Fibroblast of the aortic adventitia (primary cell): ENCODE measurements at places on chromosomes 12 and 14. TPM values are rescaled to one million over a fixed set of nuclear protein-coding genes. Genes with fewer than 3 reads are reported as not detected.

The PRB2 gene
- total RNA-seq = not detected in 2 replicates

The AGAP2 gene
- 0.25 and 0.27 TPM in 2 replicates for total RNA-seq

The SLCO1B1 gene
- total RNA-seq = not detected in 2 replicates

The ADCY4 gene
- total RNA-seq = 1.2 and 6.3 TPM in 2 replicates

The KERA gene
- not detected in 2 replicates for total RNA-seq

The GDF11 gene
- total RNA-seq = 2.4 and 4.7 TPM in 2 replicates

DNA sequence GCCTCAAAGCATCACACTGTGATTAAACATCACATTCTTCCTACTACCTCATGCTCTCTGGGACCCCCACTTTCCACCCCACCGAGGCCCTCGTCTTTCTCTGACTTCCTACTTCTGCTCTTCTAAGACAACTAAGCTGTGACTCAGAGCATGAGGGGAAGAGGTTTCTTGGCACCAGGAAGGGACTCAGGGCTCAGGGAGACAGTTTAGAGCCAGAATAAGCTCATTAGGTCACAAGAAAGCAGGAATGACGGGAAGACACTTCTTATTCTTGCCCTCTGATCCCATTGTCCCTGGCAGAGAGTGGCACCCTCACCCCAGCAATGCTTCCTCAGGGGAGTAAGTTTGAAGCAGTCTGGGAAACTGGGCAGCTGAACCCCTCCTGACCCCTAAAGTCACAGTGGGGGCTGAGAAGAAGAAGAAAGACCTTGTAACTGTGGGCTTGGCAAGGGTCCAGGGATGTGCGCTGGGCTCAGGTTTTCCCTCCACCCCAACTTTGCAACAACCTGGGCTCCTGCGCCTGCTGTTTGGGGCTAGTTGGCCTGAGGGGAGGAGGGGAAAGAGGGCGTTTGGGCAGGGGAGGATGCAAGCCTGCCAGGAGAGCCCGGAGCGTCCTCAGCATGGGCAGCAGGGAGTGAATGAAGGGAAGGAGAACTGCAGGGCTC lies 64.6 kb upstream of the ACTN1 start:
- peak; percentile 77 for DNase-seq

- DNase-seq = no peak
Measured at GRCh38 chr12:77044721-77045120, 20.6 kb downstream of the E2F7 start.

DNA sequence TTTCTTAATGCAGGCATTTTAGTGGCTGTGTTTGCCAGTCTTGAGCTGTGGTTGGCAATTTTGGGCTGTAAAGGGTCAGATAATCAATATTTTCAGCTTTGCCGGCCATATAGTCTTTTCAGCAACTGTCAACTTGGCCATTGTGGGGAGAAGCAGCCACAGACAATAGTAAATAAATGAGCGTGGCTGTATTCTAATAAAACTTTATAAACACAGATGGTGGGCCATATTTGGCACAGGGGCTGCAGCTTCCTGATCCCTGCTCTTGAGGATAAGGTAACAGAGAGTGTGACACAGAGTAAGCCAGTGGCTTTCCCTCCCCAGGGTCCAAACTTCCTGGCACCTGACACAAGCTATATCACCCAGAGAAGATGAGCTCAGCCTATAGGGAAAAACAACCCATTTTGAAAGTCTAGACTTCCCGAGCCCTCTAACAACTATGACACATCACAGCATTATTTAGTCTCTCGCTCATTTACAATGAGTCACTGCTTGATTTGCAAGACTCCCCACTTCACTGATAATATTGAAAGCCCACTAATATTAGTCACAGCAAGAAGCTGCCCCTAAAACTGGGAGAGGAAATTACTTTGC lies 163.1 kb upstream of the TMPO start:
- DNase-seq = peak; percentile 72

DNA sequence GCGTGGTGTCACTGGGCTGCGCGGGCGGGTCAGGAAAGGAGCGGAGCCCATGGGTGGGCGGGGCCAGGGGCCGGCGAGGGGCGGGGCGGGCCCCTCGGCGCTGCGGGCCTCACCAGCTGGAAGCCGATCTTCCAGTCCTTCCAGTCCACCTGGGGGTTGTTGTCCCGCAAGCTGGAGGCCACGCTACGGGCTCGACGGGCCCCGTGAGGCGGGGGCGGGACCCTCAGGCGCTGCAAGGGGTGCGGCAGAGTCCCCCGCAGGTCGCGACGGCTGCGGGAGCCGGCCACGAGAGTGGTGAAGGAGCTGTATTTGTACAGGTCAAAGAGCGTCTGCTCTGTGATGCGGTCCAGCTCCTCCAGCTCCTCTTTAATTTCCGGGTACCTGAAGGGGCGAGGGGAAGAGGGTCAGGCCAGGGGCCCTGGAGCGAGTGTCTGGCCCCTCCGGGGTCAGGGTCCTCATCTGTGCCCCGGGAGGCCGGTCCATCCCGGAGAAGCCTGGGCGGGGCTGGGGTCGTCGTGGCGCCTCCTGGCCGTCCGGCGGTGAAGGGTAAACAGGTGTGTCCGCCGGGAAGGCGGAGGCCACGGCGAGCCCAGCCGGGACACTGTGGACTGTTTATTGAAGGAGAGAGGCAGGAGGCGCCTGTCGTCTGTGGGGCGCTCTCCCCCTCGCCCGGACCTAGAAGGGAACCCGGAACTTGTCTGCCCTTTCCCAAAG lies 11.9 kb downstream of the SCNN1A start:
- no peak for DNase-seq

DNA sequence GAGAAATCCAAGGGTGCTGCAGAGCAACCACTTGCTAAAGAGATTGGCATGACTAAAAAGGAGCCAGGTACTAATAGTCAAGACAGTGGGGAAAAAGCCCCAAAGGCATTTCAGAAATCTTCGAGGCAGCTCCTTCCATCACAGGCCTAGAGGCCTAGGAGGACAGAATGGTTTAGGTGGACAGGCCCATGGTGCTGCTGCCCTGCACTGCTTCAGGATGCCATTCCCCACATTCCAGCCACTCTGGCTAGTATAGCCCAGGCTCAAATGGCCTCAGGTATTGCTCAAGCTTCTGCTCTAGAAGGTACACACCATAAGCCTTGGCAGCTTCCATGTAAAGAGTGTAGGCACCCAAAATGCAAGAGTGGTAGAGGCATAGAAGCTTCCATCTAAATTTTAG lies 92.9 kb downstream of the RPAP3 start:
- no peak for DNase-seq

DNA sequence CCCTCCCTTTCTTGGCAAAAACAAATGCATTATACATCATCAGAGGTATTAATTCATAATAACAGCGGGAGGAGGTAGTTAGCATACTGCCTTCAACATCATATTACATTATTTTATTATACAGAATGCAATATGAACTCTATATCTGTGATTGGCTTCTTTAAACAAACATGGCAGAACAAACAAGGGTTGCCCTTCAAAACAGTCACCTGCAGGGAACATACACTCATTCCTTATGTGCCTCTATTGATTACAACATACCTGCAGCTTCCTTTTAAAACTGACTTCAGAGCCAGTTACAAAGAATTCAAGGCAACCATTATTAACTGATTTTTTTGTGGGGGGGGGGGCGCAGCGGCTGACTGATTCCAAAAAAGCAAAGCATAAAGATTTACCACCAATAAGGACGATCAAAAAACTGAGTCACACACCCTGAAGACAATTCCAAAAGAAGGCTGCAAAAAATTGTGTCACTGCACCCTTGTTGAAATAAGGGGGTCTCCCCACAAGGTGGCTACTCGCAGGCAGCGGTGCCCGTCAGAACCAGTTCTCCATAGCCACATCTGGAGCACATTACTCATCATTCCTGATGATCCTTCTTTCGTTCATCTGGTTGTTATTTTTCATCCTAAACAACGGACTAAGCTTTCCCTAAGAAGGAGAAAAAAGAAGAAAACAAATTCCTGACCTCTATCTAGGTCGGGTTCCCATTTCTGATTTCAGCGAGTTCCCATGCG lies 51.8 kb downstream of the SMUG1 start:
- DNase-seq = no peak

GRCh38 chr12:76276499-76277151 lies 71.6 kb downstream of the BBS10 start:
- DNase-seq = no peak

DNA sequence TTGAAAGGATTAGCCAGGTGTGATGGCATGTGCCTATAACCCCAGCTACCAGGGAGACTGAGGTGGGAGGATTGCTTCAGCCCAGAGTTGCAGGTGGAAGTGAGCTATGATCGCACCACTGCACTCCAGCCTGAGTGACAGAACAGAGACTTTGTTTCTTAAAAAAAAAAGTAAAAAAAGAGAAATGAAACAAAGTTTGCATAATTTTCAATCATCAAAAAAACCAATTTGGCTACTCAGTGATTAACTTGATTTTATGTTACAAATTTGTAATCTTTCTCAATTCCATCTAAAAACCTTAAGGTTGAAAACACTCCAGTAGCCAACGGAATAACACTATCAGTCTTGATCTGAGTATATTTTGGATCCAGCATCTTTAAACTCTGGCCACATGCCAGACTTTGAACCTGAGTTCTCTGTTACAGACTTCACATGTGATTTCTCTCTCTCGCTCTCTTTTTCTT lies 12.6 kb upstream of the DENND5B start:
- DNase-seq = no peak

DNA sequence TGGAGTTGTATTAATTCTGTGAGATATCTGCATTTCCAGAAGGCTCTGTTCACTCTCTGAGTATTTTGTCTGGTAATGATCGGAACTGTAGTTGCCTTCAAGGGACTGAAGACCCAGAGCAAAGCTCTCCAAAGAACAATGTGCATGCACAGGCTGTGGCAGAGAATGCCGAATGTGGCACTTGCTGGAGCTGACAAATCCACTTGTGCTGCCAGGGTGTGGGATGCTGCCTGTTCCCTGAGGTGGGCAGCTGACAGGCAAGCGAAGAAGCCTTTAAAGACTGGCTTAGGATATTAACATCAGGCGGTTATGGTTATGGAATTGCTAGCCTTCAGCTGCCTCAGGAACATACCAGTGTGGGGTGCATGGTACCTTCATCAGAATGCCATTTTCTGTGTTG lies 419.9 kb upstream of the ATP2B1 start:
- no peak for DNase-seq

DNA sequence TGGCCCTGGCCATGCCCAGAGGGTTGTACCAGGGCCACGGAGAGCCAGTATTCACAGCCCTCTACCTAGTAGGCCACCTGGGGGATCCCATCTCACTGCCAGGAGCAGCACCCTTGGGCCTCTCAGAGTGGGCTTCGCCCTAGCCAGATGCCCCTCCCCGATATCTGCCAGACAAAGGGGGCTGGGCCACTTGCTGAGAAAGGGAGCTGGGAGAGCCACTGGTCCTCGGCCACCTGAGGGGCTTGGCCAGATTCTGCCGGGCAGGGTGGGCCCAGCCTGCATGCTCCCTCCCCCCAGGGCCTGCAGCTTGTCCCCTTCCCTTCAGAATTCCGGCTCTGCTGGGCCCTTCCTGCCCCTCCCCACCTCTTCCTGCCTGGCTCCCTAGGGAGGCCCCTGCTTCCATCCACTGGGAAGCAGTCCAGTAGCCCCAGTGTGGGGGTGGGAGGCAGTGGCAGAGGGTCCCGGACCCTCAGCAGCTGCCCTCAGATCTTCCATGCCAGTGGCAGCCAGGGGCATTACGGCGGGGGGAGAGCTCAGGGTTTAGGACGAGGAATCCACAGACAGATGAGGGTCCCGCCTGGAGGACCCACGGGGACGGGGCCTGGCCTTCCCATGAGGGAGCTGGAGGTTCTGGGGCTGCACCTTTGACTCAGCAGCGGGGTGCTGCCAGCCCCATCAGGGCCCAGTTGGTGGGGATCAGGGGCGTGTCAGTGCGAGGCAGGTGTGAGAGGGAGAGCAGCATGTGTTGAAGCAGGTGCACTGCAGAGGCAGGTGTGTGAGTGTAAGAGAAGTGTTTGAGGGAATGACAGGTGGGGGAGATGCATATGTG lies 2.4 kb downstream of the CRIP2 start:
- DNase-seq = no peak

GRCh38 chr14:81415781-81416180 lies 15.7 kb upstream of the STON2 start:
- no peak for DNase-seq

- DNase-seq = peak; percentile 72
Measured at GRCh38 chr12:53045696-53046045, 4.2 kb upstream of the TNS2 start.

GRCh38 chr12:93358821-93359220 lies 18.9 kb upstream of the NUDT4 start:
- DNase-seq = peak; percentile 47

- DNase-seq = peak; percentile 59
Measured at GRCh38 chr14:77339407-77339806, 18.6 kb downstream of the GSTZ1 start.

DNA sequence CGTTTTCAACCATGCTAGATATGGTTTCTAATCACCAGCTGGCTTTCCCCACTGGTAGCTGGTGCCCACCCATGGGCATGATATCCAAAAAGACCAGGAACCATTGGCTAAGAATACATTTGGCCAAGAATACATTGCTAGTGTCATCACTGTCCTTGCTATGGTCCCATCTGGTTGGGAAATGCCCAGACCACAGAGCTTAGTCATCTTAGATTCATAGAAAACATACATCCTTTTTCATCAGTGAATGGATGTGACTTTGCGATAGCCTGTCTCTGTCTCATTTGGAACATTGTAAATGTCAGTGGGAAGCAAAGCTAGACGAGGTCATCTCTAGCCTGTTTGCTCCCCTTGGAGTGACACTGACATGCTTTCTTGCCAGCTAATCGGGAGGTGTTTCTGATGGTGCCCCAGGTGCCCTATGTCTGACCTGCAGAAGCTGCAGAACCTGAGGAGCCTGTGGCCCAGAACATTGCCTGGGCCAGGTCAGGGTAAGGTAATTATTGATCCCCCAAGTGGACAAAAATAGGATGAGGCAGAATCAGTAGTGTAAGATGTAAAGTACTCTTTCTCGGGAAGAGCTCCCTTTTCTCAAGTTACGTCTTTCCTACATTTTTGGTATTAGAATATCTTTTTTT lies 194.8 kb downstream of the SLC41A2 start:
- DNase-seq = no peak

DNA sequence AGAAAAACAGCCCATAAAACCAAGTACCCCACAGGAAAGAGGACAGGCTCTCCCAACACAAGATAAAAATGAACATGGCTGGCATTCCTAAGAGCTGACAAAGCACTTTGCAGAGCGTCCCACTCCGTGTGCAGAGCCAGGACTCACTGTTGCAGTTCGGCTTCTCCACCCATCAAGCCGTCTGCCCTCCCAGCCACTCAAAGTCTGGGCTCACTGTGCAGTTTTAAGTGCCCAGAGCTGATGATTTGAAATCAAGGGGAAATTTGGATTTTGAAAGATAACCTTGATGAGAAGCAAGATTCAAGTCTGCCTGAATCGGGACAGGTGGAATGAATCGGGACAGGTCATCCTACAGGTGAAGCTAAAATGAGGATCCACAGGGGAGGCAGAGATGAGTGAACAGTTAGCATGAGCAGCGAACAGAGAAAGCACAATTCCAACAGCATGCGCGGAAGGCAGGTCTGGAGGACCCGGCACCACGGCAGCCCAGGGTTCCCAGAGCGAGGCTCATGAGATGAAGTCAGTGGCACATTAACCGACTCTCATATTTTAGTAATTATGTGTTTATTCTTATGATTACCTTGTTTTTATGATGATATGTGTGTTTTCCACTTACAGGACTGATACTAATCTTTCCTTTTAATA lies 39.8 kb upstream of the GPR68 start:
- DNase-seq = peak; percentile 86
